GM12865 (cell line): ENCODE measurements at places on chromosomes 4 and X.

DNA sequence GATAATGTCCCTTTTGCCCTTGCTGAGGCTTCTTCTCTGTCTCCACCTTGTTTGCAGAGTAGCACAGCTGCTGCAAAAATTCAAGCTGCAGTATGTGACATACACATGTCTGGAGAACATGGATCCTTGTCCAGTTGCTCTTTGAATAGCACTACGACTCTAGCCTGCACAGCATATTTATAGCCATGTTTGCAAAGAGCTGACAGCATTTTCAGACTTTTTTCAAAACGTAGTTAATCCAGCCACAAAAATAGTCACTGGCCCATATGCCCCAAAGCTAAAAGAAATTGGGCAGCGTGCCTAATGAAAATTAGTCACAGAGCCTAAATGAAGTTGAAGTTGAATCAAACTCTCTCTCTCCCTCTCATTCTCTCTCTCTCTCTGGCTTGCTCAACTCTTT lies 17.5 kb downstream of the SLC16A2 start:
- DNase-seq: no peak

DNA sequence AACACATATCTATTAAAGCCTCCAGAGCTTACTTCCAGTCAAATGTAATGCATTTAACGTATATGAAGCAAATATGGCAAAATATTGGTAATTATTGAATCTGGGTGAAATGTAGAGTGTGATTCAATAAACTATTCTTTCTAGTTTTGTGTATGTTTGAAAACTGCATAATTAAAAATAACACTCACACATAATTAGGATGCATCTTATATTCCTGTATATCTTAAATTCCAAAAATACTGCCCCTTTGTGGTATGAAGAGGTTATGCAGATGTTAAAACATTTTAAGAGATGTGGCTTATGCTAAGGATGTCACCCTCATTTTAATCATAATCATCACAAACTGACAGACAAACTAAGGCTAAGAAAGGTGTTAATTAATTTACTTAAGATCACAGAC lies 182.9 kb downstream of the COX18 start:
- no peak for DNase-seq

- DNase-seq: no peak
These were observed 52.2 kb downstream of the USP53 start for GRCh38 chr4:119264743-119265142.

DNA sequence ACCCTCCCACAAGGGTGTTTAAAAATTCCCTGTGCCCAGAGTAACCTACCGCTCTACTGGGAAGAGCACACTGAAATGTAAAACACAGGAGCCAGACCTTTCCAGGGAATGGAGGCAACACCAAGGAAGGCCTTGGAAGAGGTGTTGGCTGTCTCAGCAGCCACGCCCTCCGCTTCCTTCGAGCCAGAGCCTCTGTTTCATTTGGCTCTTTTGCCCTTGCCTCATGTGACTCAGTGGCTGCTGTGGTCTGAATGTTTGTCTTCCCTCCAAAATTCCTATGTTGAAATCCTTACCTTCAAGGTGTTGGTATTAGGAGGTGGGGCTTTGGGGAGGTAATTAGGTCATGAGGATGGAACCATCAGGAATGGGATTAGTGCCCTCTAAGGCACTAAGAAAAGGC lies 11.3 kb downstream of the SCD5 start:
- DNase-seq: no peak

DNA sequence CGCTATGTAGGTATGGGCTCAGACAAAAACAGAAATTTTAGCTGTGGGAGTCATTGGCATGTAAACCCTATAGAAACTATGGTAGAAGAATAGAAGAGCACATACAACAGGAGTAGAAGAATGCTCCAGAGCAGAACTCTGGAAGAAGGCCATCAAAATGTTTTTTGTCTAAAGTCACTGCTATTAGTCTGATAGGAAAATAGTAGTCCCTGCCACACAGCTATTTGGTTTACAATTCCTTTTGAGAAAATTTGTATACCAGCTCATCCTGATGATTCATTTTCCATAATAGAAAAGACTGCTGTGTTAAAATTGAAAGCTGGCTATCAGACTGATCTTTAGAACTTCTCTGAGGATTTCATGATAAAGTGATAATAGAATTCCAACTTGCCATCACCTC lies 32.8 kb upstream of the ADAD1 start:
- no peak for DNase-seq

DNA sequence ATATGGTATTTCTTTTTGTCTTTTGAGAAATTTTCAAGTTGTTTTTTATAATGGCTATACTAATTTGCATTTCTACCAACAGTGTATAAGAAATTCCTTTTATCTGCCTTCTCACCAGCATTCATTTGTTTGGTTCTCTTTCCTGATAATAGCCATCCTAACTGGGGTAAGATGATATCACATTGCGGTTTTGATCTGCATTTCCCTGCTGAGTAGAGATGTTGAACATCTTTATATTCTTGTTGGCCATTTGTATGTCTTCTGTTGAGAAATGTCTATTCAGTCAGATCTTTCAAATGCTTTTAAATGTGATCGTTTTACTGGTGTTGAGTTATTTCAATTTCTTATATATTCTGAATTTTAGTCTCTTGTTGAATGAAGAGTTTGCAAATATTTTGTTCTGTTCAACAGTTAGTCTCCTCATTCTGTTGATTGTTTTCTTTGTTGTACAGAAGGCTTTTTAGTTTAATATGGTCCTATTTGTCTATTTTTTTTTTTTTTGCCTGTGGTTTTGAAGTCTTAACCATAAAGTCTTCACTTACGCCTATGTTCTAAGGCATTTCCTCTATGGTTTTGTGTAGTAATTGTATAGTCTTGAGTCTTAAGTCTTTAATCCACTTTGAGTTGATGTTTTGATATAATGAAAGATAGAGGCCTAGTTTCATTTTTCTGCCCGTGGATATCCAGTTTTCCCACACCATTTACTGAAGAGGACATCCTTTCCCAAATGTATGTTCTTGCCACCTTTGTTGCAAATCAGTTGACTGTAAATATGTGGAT lies 1566.9 kb downstream of the STIM2 start:
- no peak for DNase-seq

DNA sequence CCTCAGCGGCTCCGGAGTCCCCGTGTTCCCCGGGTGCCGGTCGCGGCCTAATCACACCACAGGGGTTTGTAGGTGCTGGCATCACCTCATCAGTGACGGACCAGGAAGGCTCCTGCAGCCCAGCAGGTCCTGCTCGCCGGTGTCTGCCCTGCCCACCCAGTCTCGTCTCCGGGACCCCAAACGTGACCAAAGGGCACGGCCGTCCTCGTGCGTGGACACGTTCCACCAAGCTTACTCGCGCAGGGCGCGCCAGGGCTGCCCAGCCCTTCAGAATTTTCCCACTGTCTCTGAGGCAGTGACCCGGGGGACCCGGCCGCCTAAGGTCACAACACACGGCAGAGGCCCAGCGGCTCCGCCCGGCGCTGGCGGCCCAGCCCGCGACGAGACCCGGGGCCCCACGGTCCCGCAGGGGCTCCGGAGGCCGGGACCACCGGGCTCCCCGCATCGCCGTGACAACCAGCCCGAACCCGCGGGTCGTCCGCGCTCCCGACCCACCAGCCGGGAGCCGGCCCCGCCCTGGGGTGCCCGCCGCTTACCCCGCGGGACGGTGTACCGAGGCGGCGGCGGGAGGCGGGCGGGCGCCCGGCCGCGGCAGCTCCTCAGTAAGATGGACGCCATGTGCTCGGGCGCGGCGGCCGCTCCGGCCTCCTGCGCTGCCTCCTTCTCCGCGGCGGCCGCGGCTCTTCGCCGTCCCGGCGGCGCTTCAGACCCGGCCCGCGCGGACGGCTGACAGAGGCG lies 454 bp downstream of the LETM1 start:
- peak; percentile 42 for DNase-seq

GRCh38 chr4:24364249-24364648 lies 220.1 kb downstream of the DHX15 start:
- no peak for DNase-seq

GRCh38 chrX:108735679-108736508 lies 469 bp downstream of the IRS4 start:
- DNase-seq: no peak

DNA sequence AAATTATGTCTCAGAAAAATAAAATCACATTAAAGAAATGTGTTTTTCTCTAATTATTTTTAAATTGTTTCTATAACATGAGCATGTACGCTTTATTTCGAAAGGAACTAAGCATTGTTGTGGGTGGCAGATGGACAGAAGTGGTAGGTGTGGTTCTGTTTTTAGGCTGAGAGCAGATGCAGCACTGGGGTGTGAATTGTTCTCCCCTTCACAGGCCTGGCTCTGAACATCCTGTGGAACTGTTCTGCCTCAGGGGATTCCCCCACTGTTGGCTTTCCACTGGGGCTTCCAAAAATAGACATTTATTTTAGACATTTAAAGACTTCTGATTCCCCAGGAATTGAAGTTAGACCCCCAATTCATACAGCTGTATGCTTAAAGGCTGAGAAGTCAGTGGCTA lies 41.9 kb upstream of the PDHA2 start:
- no peak for DNase-seq

DNA sequence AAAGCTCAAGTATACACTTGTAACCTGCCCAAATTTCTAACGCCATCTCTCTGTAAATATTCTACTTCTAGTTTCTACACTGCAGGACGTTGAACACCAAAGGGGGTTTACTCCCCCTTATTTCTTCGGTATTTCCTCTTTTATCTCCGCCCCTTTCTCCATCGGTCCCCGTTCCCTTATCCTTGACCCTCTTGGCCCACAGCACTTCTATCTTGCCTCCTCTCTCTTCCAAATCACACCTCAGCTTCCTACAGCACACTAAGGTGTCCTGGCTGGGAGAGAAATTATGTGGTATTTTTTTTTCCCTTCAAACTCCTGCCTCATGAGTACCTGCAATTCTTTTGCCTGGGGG lies 715 bp downstream of the ZMAT1 start:
- DNase-seq: no peak

DNA sequence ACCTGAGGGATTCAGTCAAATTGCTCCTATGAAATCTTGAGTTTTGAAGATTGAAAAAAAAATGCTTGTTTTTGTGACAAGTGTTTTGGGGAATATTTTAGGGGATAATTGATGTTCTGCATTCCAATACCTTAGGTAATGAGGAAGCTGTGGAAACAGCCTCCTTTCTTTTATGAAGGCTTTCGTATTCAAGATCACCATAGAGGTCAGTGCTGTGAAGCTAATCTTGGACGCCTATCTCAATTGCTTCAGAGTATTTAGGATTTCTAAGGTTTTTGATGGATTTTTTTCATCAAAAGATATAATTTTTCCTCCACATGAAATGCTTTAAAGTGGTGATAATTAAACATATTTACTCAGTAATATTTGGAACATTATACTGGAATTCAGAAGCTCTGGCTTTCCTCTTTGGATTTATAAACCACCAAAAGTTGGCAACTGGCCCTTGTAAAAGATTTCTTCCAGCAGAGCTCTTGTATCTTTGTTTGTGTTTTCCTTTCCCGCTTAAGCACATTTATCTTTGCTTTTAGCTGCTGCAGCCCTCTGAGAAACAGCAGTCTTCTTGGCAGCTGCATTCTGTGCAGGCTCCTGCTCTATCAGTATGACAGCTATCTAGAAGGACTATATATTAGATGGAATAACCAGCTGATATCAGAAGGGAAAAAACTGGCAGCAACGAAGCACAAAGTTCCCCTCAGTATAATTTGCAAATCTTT lies 63.7 kb downstream of the HMGB2 start:
- no peak for DNase-seq

GRCh38 chr4:169957785-169958184 lies 68.4 kb downstream of the MFAP3L start:
- DNase-seq: no peak

DNA sequence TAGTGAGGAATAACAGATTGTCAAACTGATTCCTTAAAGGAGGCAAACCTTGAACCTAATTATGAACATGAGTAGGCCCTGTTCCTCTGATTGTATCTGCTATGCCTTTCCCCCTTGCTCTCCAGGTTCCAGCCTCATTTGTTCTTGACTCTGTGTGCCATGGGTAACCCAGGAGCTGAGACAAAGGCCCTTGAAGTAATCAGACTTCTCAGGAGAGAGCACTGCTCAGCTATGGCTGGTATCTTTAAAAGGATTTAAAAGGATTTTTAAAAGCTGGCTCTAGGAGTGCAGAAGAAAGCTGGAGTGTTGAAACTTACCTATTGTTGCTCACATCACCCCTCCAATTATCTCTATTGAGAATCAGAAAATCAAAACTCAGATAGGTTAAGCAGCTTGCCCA lies 1565.5 kb upstream of the AGA start:
- no peak for DNase-seq

GRCh38 chr4:7459471-7459870 lies 24.7 kb upstream of the PSAPL1 start:
- DNase-seq: no peak

- DNase-seq: no peak
These were observed 50.1 kb downstream of the YTHDC1 start for GRCh38 chr4:68299492-68300457.

DNA sequence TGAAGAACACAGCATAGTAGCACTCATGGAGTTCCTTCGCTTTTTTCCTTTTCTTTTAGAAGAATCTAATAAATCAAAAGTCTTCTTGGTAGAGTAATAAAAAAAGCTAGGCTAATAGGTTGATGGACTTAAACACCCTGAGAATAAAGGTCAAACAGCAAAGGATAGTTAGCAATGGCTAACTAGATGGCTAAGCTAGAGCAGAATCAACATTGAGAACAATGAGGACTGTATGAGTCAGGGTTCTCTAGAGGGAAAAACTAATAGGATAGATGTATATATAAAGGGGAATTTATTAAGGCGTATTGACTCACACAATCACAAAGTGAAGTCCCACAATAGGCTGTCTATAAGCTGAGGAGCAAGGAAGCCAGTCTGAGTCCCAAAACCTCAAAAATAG lies 550.9 kb downstream of the GLUD2 start:
- DNase-seq: no peak

DNA sequence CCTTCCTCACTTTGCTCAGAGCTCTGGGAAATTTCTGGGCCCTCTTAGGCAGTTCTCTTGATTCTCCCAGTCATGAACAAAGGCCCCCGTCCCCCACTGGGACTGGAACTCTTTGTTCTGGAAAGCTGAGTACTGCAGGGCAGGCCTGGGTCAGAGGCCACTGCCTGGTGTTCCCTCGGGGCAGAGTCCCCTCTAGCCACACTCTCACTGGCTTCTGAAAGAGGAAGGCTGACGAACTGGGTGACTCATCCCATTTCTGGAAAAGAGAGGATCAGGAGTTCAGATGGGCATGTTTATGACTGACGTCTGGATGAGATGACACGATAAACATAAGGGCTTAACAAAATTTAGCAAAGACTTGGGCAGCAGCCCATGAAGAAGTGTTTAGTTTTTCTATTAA lies 47.7 kb downstream of the DDX3X start:
- DNase-seq: no peak

DNA sequence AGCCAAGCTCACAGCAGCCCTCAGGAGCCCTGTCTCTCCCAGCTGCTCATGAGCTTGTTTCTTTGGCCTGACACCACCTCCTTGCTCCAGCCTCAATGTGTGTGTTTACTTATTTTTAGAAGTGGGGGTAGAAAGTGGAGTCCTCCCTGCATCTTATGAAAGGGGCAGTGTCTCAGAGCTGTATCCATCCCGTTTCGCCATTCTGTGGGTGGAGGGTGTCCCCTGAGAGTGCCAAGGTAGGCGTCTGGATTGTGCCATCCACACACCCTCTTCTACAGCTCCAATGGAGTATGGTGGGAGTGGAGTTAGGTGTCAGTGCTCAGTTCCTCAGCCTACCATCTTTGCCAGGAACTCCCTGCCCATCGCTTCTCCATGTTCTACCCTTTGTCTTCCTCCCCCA lies 8.3 kb downstream of the SPON2 start:
- no peak for DNase-seq

GRCh38 chrX:37995428-37995827 lies 10.9 kb upstream of the SYTL5 start:
- no peak for DNase-seq
